ENCODE measurements at places on chromosomes 2 and 18.
A peak's percentile ranks its signal among the peaks of the same experiment; 100 is the strongest.

- DNase-seq: no peak
Measured at GRCh38 chr2:104528101-104528500, 325.8 kb upstream of the POU3F3 start.

DNA sequence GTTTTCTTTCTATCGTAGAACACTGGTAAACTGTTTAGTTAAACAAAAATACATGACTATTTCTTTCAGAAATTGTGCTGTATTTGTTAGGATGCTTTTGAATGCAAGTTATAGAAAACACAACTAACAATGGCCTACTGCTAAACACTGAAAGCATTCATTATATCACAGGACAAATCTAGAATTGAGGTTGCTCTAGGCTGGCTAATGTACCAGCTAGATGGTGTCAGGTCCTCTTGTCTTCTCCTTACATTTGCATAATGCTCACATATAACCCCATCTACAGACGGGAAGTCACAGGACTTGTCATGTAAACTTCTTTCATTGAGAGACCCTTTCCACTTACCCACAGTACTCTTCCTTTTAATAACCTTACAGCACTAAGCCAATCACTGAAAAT is 586.8 kb downstream of the DSC3 start:
- no peak for DNase-seq

- no peak for DNase-seq
Measured at GRCh38 chr2:101277111-101277510, 24.4 kb downstream of the CNOT11 start.

DNA sequence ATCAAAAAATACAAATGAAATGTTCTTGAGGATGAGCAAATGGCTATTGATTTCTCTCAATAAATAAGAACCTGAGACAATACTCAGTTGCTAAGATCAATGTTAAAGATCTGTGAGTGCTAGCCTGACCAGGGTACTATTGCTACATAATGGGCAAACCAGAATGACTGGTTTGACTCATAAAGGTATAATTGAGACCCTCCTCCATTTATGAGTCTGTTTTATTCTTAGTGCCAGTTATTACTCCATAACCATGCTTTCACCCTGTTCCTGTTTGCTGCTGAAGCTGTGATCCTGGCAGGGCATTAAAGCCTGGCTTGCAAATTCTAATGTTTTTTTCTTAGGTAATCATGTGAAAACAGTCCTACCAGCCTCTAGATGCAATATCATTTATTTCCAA is 56.6 kb upstream of the PPM1B start:
- no peak for DNase-seq

DNA sequence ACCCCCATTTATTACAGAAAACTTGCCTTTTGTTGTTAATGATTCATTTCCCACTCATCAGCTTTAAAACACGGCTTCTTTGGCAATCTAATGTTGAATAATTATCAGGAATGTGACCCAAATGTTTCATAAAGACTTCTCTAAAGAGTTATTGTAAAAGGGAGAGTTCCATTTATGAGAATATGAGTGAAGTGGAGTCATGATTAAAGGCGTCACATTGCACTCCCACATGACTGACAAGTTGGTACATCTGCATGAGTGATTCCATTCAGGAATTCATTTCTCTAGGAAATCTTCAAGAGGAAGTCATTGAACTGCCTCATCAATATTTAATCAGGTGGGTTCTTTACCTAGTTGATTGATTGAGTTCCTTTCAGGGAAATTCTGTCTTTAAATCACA is 184.8 kb downstream of the LNPK start:
- no peak for DNase-seq

DNA sequence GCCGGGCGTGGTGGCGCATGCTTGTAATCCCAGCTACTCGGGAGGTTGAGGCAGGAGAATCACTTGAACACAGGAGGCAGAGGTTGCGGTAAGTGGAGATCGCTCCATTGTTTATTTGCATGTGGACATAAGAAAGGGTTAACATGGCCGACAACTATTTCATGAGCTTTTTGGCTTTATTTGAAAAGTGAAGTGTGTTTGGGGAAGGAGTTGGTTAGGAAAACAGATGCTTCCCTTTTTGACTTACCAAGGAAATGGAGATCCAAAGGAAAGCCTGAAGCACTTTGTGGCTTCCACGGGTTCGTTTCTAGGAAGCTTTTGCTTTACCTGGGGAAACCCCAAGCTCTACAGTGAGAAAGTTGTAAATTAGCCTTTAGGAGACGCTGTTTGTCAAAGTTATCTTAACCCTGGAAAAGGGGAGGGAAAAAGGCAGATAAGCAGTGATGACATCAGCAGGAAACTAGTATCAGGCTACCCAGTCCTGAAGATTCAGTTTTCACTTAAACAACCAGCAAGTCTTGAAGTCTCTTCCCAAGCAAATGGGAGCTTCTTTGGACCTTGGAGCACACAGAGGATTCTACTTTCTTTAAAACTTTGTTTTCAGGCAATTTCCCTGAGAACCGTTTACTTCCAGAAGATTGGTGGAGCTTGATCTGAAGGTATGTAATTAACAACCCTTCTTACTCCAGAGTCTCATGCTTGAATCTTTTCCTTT is at the start of gene CASP10:
CASP10 (plus strand) TSS at position 492 of the 715 bp plus-strand sequence. CDS start 2,637 bp downstream, outside the sequence.
- DNase-seq: peak; percentile 7

GRCh38 chr18:12092398-12093229 is 1.0 kb upstream of the ANKRD62 start:
- no peak for DNase-seq

DNA sequence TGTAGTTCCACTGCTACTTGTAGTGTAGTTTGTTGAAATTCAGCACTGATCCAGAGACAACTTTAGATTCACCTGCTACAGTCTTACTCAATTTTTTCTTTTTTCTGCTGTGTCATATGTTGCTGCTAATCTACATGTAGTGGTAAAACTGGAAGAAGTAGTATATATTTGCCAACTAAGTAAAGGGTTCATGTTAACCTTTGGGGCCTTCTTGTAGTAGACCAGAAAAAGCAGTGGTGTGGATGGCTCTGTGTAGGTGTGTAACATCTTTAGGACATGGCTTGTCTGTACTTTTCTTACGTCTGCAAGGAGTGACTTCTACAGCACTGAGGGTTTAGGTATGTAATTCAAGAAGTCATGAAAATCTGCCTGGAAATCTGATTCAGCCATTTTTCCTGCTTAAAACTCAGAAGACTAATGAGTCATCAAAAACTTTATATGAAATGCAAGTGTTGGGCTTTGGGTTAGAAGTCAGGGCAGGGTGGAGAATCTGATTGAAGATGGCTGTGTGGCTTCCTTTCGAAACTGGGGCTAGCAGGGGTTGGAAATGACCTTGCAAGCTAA is 8.4 kb downstream of the PTPRM start:
- DNase-seq: no peak

GRCh38 chr2:176584333-176584732 is 315.1 kb downstream of the MTX2 start:
- no peak for DNase-seq

All from T follicular helper cell (primary cell).